ENCODE measurements at places on chromosomes 3 and 15. TPM values are rescaled to one million over a fixed set of nuclear protein-coding genes. Genes with fewer than 3 reads are reported as not detected.

DNA sequence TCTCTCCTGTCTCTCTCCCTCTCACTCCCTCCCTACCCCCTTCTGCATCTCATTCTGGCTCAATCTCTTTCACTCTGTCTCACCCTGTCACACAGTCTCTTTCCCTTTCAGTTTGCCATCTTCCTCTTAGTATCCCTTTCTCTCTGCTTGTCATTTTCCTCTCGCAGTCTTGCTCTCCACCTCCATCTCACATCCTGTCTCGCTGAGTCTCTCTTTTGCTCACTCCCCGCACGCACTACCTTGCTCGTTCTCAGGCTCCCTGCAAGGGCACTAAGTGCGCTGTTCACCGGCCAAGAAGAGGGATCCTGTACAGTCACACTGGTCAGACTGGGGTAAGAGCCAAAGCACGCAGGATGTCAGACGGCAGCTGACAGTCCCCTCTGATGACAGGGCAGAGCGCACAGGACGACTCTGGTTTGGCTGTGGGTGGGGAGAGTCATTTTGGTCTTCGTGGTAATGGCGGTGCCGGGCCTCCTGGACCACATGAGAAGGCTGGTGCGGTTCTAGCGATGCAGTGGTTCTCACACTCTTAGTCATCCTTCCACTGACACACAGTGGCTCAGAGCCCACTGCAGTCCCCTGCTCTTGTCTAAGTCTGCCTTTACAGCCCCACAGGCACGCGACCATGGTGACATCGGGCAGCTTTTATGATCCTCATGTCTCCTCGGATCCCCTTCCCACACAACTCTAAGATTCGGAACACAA is 356.8 kb downstream of the FOXP1 start:
- peak; percentile 95 for DNase-seq

DNA sequence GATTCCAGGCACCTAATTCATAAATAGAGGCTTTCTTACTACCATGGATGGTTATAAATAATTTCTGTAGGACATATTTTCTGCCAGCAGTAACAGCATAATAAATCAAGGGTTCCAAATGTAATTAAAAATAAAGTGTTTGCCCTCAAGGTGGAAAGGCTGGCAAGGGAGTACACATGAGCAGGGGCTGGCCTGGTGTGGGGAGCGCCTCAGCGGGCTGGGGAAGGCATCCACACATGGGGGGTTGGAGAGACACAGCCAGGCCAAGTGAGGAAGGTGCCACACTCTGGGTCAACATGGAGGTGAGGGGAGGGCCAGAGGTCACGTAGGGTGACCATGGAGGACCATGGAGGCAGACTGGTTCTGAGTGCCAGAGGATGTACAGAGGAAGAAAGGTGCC is 65.8 kb upstream of the OCA2 start:
- no peak for DNase-seq

DNA sequence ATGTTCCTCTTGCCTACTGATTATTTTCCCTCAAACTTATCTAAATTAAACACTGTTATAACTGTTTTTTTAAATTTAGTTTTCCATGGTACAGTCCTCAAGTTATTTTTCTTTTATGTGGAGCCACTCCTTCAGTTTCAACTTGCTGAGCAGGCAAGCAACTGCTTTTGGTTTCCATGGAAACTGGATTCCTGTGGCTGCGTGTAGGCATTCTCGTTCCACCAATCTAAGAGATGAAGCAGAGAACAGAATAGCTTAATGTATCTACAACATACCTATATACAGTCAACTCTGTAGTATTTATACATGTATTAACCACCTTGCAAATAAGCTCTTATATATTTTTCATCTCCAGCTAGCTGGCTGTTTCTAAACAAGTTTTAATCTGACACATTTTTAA is 25.8 kb upstream of the ANXA2 start:
- no peak for DNase-seq

- no peak for DNase-seq
Measured at GRCh38 chr3:77372634-77373346, 332.9 kb downstream of the ROBO2 start.

DNA sequence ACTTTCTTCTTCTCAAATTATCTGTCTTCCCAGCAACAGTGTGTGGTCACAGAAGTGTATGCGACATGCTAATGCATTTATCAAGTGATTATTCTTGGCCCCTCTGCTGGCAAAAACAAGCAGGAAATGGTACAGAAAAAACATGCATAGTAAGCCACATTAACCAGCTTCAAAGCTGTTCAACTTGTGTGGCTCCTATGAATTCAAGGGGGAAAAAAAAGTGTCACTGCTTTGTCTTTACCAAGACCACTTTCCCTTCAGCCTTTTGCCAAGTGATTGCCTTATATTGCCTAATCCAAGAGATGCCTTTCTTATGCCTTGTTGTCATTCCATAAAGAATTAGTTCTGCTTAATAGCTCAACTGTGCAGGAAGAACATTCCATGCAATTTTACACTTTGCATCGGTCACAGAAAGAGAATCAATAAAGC is 39.1 kb downstream of the PRTG start:
- DNase-seq: no peak

DNA sequence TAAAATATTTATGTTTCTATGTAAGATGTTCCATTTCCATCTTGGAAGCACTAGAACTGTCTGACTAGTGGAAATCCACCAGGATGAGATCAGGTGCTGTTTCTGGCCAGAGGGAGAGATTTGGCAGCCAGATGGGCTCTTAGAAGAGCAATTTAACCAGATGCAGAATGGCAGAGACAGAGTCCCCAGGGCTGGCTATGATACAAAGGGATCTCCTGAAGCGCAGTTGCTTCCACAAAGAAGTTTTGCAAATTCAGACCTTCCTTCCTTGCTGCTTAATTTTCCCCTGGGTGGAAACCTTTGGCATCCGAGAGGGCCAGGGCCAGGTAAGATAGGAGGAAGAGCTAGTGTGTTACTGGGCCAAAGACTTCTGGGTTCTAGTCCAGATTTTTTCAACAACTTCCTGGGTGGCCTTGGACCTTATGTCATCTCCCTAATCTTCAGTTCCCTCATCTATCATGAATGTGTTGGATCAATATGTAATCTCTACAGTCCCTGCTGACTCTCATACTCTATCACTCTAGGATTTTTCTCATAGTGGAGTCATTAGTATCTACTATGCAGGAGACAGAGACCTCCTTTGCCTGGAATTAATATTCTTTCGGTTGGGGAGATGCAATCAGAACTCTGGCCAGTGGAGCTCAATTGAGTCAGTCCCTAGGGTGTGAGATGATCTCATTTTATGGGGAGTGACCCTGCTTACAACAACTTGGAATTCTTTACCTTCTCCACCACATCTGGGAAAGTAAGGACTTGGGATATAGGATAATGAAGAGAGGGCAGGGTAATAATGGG is 41.1 kb upstream of the NDUFB4 start:
- no peak for DNase-seq

DNA sequence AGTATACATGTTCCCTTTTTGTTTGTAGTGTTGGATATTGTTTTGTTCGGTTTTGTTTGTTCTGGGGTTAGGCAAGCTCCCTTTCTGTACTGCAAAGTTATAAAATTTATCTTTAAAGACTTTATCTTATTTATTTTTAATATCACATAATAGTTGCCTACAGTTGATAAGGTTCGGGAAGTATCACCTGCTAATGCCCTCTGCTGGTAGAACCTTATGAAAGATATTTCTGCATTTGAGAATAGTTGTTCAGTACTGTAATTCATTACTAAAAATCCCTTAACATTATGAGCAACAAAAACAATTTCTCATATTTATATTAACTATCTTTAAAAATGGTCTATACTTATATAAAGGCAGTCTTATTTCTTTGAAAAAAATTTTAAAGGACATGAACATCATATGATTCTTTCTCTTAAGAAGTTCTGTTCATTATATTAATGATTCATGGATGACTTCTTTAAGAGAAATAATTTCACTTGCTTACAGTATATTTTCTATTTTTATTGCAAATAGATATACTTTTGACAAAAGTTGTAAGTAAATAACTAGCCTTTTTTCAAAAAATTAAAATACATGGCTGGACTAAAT is 1126.8 kb downstream of the SI start:
- no peak for DNase-seq

GRCh38 chr3:98777801-98778220 is 14.7 kb downstream of the ST3GAL6 start:
- no peak for DNase-seq

GRCh38 chr3:47441796-47442551 is 33.8 kb downstream of the SCAP start:
- no peak for DNase-seq

DNA sequence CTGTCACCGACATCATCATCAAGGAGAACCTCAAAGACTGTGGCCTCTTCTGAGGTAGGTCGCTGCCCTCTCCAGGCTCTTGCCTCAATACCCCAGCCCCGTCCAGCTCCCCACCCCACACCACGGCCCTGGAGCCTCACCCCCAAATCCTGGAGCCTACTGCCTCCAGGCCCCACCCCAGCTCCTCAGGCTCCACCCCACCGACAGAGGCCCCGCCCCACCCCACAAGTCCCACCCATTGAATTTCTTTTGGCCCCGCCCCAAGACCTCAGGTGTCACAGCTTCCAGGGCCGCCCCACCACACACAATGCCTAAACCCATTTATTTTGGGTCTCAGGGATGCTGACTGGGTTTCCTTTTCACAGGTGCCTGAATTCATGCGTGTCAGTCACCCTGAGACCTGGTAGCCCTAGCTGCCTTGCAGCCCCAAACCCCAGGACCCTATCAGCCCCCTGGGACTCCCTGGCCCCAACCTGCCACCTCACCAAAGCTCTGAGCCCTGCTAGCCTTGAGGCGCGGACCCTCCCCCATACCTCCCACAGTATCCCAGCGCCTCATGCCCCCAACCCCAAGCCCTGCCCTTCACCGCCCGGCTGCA is 3.6 kb downstream of the GNAT1 start:
- DNase-seq: peak; percentile 62

DNA sequence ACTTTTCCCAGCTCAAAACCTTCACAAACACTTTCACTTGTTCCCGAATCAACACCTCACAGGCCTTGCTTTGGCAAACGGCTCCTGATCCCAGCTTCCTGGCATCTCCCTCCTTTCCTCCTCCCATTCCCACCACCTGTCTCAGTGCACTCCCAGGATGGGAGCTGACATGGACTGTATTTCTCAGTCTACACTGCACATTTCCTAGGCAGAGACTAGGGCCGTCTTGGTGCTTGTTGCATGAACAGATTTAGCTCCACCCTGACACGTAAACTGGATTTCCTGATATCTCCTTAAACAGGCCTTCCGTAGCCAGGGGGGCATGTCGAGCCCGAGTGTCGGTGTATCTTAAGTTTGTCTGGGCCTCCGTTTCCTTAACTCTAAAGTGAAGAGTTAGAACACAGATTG is 790 bp upstream of the WHAMM start:
- DNase-seq: no peak

The HRG gene
- total RNA-seq: not detected

The VILL gene
- total RNA-seq: 11.7 TPM

The TERC gene
- total RNA-seq: 29.0 TPM

The CLRN1 gene
- total RNA-seq: not detected

The SNTN gene
- not detected for total RNA-seq
